Hypothalamus (tissue), 51 donors: ENCODE measurements at places on chromosomes 1 and 21.

GRCh38 chr1:156746406-156746727 lies 5.1 kb downstream of the HDGF start:
- no peak for DNase-seq

DNA sequence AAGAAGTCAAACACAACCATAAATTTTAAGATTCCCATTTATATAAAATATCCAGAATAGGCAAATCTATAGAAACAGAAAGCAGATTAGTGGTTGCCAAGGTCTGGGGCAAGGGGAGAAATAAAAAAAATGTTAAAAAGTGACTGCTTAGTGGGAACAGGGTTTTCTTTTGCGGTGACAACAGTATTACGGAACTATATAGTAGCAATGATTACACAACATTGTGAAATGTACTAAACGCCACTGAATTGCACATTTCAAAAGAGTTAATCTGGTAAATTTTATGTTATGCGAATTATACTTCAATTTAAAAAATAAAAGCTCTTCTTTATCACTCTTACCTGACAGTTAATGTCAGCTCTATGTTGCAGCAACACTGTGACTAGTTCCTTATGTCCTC lies 105.2 kb downstream of the ACBD6 start:
- no peak for DNase-seq

DNA sequence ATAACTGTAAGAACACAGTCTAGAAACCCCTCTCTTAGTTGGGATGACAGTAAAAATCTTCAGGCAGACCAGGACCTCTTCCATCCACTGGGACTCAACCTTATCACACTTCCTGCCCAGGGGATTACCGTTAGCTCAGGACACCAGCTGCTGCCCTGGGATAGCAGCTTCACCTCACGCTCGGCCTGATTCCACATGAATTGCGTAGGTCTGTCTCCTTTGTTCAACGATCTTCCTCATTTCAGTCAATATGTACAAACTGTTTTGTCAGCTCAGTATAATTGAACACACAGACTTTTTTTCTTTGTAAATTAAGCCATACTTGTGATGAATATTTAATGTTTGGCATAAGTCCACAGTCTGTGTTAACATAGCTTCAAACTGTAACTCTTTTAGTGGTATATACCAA lies 290.4 kb downstream of the GRIK1 start:
- no peak for DNase-seq

DNA sequence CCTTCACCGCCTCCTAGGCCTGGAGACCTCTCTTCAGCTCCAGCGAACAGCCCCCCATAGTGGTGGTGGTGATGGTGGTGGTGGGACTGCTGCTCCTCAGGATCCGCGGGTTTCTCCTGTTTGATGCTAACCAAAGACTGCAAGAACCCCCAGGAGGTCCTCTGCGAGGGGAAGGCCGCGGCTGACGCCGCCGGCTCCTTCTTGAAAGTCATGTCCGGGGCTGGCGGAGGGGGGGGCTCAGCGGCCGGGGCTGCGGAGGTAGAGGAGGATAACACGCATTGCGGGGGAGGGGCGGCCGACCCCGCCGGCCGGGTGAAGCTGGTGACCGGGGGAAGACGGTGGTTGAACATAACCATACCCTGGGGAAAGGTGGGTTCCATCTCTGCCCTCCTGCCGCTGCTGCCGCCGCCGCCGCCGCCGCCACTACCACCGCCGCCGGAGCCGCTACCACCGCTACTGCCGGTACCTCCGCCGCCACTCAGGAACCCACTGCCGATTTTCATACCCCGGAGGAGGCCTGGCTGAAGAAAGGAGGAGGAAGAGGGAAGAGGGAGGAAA lies 554 bp downstream of the ZNF281 start:
- peak; percentile 45 for DNase-seq
